ENCODE measurements at places on chromosomes 5 and 9. TPM values are rescaled to one million over a fixed set of nuclear protein-coding genes. Genes with fewer than 3 reads are reported as not detected.
A peak's percentile ranks its signal among the peaks of the same experiment; 100 is the strongest.

DNA sequence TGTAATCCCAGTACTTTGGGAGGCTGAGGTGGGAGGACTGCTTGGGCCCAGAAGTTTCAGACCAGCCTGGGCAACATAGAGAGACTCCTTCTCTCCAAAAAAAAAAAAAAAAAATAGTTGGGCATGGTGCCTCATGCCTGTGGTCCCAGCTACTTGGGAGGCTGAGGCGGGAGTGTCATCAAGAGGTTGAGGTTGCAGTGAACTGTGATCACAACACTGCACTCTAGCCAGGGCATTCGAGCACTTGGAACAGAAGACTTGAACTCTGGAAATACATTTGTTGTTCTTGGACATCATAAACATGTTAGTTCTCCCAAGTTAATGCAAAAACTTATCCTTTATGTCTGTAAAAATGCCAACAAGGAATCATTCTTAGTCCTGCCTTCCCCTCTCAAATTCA, 29.6 kb downstream of the EHMT1 start:
- H3K27me3 ChIP-seq: peaks cover 6% of the 10 kb centered on the region
- no peak for DNase-seq
- no peak overlapping the region for H3K4me3 ChIP-seq
- H3K36me3 ChIP-seq: peaks cover 10% of the 10 kb centered on the region
- peaks cover 11% of the 10 kb centered on the region for H3K4me1 ChIP-seq
- no peak overlapping the region for H3K27ac ChIP-seq

GRCh38 chr5:69369340-69370121, at the start of the genes AK6, RAD17 and TAF9:
TSS of gene AK6 (minus strand) at chr5:69369520. CDS start at chr5:69369490, 30 bp downstream.
TSS of gene RAD17 (plus strand) at chr5:69369818. CDS start at chr5:69372209, 2,391 bp downstream.
TSS of gene TAF9 (minus strand) at chr5:69369520. CDS start at chr5:69365737, 3,783 bp downstream.
- peaks cover 28% of the 10 kb centered on the region for H3K36me3 ChIP-seq
- no peaks in the 10 kb centered on the region for H3K27me3 ChIP-seq
- peaks cover 43% of the 10 kb centered on the region for H3K4me1 ChIP-seq
- H3K4me3 ChIP-seq: peak within 1 kb of the TSS; percentile 98
- peak within 1 kb of the TSS; percentile 98 for H3K27ac ChIP-seq

GRCh38 chr5:151062405-151063141, 18.3 kb downstream of the TNIP1 start:
- H3K27me3 ChIP-seq: no peaks in the 10 kb centered on the region
- H3K4me1 ChIP-seq: peaks cover 77% of the 10 kb centered on the region
- peak overlapping the region; percentile 67 for H3K4me3 ChIP-seq

DNA sequence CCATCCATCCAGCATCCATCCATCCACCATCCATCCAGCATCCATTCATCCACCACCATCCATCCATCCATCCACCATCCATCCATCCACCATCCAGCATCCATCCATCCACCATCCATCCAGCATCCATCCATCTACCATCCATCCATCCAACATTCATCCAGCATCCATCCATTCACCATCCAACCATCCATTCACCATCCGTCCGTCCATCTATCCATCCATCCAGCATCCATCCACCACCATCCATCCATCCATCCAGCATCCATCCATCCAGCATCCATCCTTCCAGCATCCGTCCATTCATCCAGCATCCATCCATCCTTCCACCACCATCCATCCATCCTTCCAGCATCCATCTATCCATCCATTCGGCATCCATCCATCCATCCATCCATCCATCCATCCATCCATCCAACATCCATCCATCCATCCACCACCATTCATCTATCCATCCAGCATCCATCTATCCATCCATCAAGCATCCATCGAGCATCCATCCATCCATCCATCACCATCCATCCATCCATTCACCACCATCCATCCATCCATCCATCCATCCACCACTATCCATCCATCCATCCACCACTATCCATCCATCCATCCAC, 32.4 kb upstream of the WDR5 start:
- H3K4me3 ChIP-seq: no peak overlapping the region
- DNase-seq: no peak
- peaks cover 6% of the 10 kb centered on the region for H3K36me3 ChIP-seq
- peaks cover 17% of the 10 kb centered on the region for H3K27me3 ChIP-seq
- H3K4me1 ChIP-seq: no peaks in the 10 kb centered on the region

NFIB gene
- total RNA-seq: 1.5 TPM

TEX48 gene
- not detected for total RNA-seq

IL3 gene
- not detected for total RNA-seq

CDH9 gene
- total RNA-seq: not detected

PCDHGA12 gene
- 19.4 TPM for total RNA-seq

SPATA9 gene
- total RNA-seq: 0.77 TPM

SLC6A7 gene
- total RNA-seq: not detected

Data from HFFc6 (cell line).